ENCODE measurements at places on chromosomes 5 and 9.

DNA sequence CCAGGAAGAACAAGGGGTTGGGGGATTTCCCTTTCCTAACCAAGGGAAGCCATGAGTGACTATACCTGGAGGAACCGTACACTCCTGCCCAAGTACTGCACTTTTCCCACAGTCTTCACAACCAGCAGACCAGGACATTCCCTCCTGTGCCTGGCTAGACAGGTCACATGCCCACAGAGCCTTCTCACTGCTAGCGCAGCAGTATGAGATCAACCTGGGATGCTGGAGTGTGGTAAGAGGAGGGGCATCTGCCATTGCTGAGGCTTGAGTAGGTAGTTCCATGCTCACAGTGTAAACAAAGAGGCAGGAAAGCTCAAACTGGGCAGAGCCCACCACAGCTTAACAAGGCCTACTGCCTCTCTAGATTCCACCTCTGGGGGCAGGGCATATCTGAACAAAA is 35.9 kb downstream of the SAXO1 start:
- no peak for DNase-seq

- no peak for DNase-seq
Measured at GRCh38 chr5:6504677-6505415, 56.2 kb downstream of the UBE2QL1 start.

GRCh38 chr5:981456-981855 is 27.1 kb upstream of the NKD2 start:
- DNase-seq, result no peak

GRCh38 chr9:108049026-108049607 is 559.5 kb upstream of the KLF4 start:
- DNase-seq, result no peak

- no peak for DNase-seq
Measured at GRCh38 chr9:129275626-129276247, 97.7 kb upstream of the IER5L start.

DNA sequence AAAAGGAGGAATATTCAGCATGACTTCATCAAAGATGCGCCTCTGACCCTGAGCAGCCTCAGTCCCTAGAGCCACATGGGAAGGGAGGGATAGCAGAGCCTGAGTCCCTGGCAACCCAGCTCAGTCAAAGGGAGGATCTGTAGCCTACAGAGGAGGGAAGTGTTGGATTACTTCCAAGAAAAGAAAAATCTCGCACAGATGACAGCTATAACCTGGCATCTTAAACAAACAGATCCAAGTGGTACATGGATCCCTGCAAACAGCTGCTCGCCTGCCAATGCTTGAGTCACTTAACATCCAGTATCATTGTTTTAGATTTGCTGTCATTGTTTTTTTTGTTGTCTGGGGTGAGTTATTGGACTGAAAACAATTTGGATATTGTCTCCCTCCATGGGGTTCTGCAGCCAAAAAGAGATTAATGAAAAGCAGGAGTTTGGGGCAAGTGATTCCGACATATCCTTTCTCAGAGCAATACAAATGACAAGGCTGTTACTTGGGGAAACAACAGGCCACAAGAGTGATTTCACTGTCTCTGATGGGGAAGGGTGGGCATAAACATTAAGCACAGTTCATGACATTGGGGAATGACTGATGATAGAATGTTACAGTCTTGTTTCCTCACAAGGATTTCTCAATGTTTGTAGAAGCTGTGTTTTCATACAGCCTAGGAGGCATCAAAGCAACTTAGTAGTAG is 153.5 kb upstream of the KIF2A start:
- no peak for DNase-seq

GRCh38 chr9:38626006-38626405 is 5.6 kb upstream of the ANKRD18A start:
- no peak for DNase-seq

GRCh38 chr9:112838342-112838741 is 52.3 kb downstream of the SLC46A2 start:
- no peak for DNase-seq

- no peak for DNase-seq
Measured at GRCh38 chr9:78958892-78959291, 612.9 kb upstream of the TLE4 start.

- DNase-seq, result no peak
Measured at GRCh38 chr5:145162626-145163025, 672.5 kb downstream of the PRELID2 start.

- no peak for DNase-seq
Measured at GRCh38 chr9:36855448-36856315, 178.4 kb downstream of the PAX5 start.

- DNase-seq, result no peak
Measured at GRCh38 chr9:113928269-113928668, 52.2 kb downstream of the ZNF618 start.

DNA sequence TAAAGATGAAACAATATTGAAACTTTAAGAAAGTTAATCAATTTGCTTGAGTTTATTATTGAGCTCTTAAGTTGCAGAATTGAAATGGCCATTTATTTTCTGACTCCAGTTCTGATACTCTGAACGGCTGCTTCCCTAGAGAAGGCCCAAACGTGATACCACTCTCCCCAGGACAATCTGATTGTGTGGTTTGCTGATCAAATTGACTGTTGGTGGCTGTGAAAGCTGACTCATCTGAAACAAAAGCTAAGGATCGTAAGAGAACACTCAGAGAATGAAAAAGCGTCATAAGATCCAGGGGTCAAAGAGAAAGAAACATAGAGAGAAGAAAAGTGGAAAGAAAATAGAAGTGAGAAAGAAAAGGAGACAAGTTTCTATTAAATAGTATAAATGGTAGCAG is 147.2 kb downstream of the IZUMO3 start:
- DNase-seq, result no peak

DNA sequence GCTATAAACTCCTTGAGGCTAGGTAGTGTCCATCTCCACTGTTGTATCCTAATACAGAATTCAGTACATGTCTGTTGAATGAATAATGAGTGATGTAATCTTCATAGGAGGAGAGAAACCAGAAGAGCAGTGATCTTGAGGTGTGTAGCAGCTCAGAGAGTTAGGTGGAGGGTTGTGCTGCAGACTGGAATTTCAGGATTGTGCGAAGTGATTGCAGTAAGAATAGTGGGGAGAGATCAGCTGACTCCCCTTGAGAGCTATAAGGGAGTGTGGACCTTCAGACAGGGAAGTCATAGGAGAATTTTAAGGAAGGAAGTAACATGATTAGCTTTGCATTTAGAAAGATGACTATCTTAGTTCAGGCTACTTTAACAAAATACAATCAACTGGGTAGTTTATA is 4.4 kb downstream of the SNX24 start:
- DNase-seq, result no peak

GRCh38 chr5:154940375-154940771 is 500 bp upstream of the MRPL22 start:
- no peak for DNase-seq

- DNase-seq, result no peak
Measured at GRCh38 chr5:129687941-129688340, 60.0 kb upstream of the MINAR2 start.

- DNase-seq, result no peak
Measured at GRCh38 chr5:131180407-131180806, 9.7 kb downstream of the LYRM7 start.

- DNase-seq, result no peak
Measured at GRCh38 chr9:9560382-9561035, 1052.3 kb downstream of the PTPRD start.

DNA sequence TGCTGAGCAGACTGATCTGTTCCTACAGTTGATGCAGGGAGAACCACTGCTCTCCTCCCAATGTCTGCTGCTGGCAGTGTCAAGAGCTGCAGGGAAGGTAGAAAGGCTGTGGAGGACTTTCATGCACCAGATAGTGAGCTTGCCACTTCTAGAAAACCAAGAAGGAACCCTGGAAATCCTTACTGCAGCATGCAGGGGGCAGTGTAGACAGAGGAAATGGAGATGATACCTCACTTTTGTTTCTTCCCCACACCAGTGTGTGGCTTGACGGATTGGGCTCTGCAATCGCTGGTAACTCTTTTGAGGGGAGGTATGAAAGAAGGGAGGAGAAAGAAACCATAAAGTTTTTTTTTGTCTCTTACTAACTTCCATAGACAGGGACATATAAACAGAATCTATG is 480.7 kb downstream of the DMAC1 start:
- no peak for DNase-seq

GRCh38 chr9:4796988-4797853 is 4.5 kb downstream of the RCL1 start:
- no peak for DNase-seq

GRCh38 chr5:72064801-72065570 is 42.3 kb upstream of the MAP1B start:
- DNase-seq, result no peak

- no peak for DNase-seq
Measured at GRCh38 chr5:157574456-157575380, 857 bp downstream of the ADAM19 start.

- DNase-seq, result no peak
Measured at GRCh38 chr5:112312295-112313275, 106.5 kb downstream of the EPB41L4A start.

DNA sequence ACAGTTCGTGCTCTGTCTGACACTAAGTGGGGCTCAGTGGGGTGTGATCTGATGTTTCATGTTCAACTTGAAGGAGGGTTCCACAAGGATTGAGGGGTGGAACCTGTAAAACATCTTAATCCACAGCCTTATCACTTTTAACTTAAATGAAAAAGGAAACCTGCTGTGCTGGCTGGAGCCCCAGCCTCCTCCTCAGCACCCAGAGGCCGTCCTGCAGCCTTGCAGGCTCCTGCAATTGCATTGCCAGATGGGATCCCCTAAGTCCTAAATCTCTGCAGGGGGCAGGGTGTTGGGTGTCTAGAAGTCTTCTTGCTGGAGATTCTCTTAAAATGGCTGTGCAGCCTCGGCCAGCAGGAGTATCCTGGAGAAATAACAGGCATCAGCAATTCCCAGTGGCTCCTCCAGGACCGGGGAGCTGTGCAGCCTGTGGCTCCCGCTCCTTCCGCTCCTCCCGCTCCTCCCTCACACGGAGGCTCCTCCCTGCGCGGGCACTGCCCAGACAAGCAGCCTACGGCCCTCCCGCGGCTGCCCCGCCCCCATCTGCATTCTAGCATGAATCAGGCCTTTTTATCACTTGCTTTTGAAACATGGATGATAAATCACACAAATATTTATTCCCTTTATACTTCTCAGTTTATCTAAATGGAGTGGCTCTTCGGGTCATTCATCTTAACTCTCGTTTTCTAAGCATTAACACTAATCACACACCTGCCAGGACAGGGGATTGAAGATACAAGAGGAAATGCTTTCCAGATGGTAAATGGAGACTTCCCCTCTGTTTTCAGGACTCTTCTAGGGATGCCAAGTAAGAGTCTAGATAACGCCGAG is 131.0 kb downstream of the ADAMTS16 start:
- DNase-seq, result no peak

GRCh38 chr9:133604856-133605255 is 4.3 kb downstream of the FAM163B start:
- DNase-seq, result no peak

DNA sequence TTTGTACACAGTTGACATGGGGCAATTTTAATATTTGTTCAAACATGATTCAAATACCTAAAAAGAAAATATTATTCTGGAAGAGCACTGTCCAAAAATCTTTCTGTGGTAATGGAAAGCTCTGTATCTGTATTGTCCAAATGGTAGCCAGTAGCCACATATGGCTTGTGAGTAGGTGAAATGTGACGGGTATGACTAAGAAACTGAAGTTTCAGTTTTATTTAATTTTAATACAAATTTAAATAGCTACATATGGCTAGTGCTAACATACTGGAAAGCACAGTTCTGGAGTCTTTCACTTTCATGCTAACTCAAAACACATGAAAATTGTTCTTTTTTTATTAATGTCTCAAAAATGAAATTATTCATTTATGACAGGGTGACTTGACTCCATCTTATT is 132.6 kb downstream of the PLK2 start:
- DNase-seq, result no peak

- DNase-seq, result peak; percentile 29
Measured at GRCh38 chr5:132238169-132238744, 10.6 kb upstream of the P4HA2 start.

DNA sequence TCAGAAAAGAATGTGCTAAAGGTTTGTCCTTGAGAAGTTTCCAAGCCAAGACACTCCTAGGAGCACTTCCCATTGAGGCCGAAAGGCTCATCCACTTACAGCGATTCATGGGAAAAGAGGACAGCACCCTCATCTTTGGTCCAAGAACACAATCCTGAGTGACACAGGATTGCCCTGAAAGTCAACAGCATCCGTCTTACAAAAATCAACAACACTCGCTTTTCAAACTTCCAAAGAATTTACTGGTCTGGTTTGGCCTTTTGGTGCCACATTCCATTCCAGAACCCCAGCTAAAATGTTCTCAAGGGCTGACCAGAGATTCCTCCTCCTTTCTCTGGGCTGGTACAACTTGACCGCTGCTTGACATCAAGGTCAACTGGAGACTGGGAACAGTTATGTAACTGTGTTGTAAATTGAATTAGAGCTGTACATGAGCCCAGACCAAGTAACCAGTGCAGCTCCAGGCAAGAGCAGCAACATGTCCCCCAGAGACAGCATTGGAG is 415.8 kb upstream of the PIK3R1 start:
- DNase-seq, result no peak

GRCh38 chr5:178895615-178896571 is at the start of gene ZFP2:
TSS of gene ZFP2 (plus strand) at chr5:178895913. CDS start at chr5:178931314, 35,401 bp downstream.
- DNase-seq, result no peak

DNA sequence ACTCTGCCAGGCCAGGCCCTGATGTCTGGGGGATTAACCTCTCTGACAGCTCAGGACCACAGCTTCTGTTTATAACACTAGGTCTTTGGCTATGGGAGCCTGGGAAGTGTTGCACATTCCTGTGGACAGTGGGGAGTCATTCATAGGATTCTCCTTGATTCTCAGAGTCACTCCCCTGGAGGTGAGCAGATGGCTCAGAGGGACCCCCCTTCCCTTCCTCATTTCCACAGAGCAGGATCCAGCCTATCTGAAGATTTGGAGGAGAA is 60.2 kb downstream of the NRG2 start:
- DNase-seq, result no peak

DNA sequence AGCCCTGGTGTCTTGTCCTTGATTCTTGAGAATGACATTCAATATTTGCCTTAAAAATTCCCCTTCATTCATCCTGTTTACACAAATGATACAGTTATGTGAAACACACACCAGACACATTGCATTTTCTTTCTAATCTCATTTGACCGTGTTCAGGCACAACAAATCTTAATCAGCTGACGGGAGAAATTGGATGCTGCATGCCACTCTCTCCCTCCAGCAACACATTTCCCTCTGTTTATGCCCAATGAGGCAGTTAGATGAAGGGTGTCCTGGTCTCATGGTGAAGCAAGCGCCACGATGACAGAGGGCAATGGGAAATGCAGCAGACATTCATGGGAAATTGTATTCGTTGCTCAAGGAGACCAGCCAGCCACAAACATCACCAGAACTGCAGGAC is 3.2 kb upstream of the FGF1 start:
- DNase-seq, result no peak

DNA sequence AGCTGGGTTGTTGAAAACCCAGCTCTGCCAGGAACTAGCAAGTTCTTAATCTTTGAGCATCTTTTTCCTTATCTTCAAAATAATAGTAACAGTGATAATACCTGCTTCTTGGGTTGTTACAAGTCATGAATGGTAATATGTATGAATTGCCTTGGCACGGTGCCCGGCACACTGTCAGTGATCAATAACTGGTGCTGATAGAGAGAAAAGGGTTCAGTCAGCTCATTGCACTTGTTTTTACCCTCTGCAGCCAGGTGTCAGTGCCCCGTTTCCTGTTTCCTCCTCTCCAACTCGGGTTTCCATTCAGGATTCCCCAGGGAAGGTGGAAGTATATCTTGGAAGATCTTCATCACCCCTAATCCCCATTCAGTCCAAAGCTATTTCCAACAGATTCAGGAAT is 15.8 kb upstream of the NIPAL4 start:
- no peak for DNase-seq

- DNase-seq, result no peak
Measured at GRCh38 chr5:111942661-111943401, 185.8 kb upstream of the NREP start.
